ENCODE measurements at places on chromosomes 2 and 18.

DNA sequence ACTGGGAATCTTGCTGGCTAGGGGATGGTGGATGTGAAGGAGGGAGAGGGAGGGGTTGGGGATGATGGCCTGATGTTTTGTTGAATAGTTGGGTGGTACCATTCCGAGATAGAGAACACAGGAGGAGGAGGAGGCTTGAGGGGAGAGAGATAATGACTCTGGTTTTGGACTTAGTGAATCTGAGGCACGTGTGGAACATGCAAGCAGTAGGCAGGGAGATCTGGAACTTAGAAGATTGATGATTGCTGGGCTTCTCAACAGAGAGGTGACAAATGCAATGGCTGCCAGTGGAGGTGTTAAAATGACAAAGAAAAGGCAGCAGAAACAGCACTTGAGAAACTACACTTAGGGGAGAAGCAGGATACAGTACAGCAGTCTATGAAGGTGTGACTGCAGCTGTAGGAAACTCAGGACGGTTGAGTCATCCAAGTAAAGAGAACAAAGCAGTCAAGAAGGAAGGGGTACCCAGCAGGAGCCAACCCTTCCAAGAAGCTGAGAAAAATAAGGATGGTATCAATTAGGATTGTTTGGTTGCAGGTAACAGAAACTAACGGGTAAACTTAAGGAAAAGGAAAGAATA is 221.4 kb upstream of the FBXO11 start:
- DNase-seq: no peak

- DNase-seq: no peak
Measured at GRCh38 chr18:55866886-55867285, 278.9 kb upstream of the TCF4 start.

GRCh38 chr18:31679791-31680432 is 4.5 kb downstream of the B4GALT6 start:
- DNase-seq: no peak

DNA sequence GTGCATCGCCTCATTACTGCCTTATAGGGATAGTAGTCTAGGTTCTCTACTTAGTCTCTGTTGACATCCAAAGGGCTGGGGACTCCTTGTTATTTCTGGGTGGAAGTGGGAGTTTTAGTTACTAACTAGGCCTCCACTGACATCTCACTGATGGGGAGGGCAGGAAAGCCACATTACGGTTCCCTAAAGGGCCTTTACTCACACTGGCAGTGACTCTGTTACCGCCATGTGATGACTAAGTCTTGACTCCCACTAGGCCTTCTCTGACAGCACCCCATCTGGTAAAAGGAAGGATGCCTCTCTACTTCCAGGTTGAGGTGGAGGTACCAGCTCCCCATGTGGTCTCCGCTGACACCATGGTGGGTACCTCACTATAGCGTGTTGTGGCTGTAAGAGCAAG is 14.0 kb upstream of the BCL2L11 start:
- DNase-seq: no peak

DNA sequence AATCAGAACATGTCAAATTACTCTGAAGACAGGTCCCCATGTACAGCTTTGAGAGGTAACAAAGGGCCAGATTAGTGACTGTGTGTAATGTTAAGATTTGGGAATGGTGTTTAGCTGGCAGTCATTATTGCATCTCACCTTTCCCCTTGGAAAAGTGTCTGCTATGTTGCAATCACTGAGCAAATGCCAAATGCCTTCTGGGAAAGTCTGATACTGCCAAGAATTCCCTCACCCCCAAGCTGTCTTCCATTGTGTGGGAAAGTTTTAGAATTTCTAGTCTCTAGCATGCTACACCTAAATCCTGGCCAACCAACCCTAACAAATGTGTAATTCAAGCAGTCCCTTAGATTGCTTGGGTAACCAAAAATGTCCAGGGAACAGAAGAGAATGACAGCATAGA is 13.6 kb upstream of the PELI1 start:
- DNase-seq: no peak

DNA sequence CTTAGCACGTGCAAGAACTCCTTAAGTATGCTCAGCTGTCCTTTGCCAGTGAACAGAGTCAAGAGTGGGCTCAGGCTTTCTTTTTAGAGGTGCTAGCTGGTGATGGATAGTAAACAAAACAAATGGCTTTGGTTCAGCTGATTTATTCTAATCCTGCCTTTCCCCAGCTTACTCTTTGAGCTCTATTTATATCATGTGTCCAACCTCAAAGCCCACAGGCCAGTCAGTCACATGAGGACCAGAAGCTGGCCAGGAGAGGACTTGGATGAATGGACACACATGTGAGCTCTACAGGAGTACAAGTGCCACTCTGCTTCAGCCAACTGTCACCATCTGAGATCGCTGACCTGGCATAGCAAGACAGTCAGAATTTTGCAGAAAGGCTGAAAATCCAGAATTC is 59.4 kb downstream of the STK39 start:
- DNase-seq: no peak

- DNase-seq: no peak
Measured at GRCh38 chr2:210169516-210170195, 1.6 kb downstream of the KANSL1L start.

GRCh38 chr18:10928011-10928771 is 221.2 kb downstream of the PIEZO2 start:
- DNase-seq: no peak

- no peak for DNase-seq
Measured at GRCh38 chr2:230224458-230224857, 1.1 kb upstream of the SP140 start.

DNA sequence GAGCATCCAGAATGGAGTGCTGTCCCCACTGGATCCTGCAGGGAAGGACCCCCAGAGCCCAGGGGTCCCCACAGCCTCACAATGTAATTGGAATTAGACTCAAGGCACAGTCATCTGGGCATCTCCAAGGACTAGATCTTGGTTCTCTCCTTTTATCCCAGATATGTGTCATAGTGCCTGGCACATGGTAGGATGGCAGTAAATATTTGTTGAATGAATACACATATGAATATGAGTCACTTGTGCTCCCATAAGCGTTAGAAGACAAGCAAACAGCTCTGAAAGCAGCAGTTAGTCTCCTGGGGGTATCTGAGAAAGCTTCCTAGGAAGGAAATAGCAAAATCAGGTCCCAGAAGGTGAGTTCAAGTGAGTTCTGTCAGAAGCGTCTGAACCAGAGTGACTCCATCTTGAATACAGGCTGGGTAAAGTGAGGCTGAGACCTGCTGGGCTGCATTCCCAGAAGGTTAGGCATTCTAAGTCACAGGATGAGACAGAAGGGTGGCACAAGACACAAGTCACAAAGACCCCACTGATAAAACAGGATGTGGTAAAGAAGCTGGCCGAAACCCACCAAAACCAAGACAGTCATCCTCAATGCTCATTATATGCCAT is 234.1 kb upstream of the ID2 start:
- DNase-seq: no peak

DNA sequence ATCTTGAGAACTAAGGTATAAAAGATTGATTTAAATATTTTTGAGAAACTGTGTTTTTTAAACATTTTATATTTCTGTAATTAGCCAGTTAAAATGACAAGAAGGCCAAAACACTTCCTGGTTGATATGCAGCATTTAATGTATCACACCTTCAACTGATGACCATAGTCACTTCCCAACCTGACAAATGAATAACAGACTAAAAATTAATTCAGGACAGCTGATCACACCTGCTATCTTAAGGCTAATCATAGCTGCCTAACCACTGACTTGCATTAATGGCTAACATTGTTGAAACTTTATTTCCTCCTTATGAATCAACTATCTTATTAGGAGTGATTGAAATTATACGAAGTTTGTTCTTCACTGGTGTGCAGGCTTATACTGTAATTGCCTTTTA is 125.8 kb upstream of the MSTN start:
- no peak for DNase-seq

GRCh38 chr2:219707496-219708285 is 80.3 kb downstream of the SLC4A3 start:
- DNase-seq: no peak

DNA sequence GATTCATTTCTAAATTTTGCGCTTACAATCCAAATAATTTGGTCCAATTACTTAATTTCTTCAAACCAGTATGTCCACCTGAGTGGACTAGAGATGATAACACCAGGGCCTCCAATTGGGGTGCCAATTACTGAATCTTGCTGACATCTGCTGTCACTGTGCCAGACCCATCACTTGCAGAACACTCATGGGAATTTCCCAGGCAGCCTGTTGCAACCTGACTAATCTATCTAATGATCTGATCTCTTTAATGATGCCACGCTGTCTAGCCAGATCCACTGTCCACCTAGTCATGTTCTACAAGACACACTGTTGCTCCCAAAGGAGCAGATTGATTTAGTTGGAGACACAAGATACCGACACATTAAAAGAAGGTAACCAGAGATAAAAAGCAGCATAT is 11.8 kb upstream of the LRP1B start:
- DNase-seq: no peak

- DNase-seq: no peak
Measured at GRCh38 chr18:63890950-63891304, 3.4 kb downstream of the SERPINB2 start.

- no peak for DNase-seq
Measured at GRCh38 chr2:153311432-153311831, 167.1 kb downstream of the RPRM start.

DNA sequence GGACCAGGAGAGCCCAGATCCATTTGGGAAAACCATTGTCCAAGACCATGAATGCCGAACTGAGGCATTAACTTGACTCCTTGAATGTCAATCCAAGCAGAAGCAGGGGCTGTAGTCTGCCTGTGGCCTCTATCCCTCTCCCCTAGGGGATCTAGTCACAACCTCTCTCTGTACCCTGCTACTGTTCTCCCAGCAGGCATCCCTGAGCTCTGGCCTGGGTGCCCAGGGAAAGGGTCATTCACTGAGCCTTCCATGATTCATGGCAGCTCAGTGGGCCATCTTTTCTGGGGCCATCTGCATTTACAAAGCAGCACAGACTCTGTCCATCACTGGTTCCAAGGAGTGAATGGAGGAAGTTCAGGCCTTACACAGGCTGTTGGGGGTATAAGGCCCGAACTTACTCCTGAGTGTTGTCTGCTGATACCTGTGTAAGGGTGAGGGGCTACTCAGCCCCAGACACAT is 151.8 kb downstream of the ZFP36L2 start:
- DNase-seq: no peak

DNA sequence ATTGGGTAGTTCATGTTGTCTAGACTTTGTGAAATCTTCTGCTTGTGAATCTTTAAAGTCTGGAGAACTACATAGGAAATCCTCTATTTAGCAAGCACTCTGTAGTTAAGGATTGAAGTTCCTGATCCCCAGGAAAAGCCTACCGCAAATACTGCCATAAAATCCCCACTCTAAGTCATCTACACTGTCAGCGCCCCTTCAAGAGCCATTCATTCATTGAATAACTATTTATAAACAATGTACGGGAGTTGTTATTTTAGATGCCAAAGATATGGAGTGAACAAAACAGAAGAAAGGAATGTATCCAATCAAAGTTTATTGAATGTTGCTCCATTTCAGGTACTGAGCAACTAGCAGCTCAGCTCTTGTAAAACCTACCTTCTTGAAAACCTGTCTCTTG is 36.5 kb upstream of the SLC39A10 start:
- no peak for DNase-seq

DNA sequence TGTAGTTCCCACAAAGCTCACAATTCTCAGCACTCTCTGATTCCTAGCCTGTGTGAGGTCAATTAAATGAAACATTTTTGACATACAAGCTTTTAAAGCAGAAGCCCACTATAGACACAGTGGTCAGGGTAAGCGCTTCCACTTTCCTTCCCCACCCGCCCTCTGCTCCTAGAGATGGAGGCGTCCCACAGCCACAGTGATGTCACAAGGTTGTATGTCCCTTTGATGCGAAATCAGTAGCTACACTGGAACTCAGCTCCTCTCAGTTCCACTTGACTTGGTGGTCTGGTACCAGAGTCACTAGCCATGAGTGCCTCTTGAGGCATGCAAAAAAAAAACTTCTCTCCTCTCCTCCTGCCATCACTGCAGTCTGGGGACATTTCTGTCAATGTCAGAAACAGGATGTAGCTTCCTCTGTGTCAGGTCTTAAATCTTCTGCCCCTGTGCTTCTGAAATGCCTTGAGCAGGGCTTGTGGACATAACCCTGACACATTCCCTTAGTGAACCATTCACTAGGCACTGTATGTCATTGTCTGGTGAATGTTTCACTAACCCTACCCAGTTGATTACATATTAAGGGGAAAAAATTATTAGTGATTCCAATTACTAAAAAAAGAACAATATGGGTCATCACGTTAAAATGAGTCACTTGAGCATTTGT is 7.8 kb downstream of the SULT1C4 start:
- no peak for DNase-seq

DNA sequence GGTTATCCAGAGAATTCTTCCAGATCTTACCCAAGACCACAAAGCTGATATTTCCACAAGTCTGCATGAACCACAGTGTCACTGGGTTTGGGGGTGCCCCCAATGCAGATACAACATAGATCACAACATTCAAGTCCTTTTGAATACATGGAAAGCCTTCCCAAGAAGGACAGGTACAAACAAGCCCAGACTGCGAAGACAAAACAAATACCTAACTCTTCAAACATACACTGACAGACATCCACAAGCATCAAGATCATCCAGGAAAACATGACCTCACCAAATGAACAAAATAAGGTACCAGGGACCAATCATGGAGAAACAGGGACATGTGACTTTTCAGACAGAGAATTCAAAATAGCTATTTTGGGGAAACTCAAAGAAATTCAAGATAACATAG is 93.1 kb downstream of the MDH1 start:
- no peak for DNase-seq

DNA sequence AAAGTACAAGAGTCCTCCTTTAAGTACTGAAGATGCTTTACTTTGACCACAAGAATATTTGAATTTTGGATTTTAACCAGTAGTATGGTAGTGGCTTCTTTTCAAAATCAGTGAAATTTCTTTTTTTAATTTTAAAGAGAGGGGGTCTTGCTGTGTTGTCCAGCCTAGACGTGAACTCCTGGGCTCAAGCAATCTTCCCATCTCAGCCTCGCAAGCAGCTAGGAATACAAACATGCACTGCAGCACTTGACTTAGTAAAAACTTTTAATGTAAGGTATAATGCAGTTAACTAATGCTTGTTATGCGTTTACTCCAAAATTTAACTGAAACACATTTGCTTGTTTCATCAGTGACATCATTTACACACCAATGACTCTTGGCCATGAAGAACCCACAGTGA is 49.6 kb downstream of the EML4 start:
- no peak for DNase-seq

GRCh38 chr2:47918043-47918442 is 11.7 kb upstream of the FBXO11 start:
- DNase-seq: no peak

- no peak for DNase-seq
Measured at GRCh38 chr2:197460649-197461048, 7.3 kb downstream of the COQ10B start.
